Fibroblast of skin of right biceps (primary cell): ENCODE measurements at places on chromosomes 5 and 9.

GRCh38 chr5:7856855-7857254 lies 5.9 kb upstream of the CFAP90 start:
- DNase-seq: no peak

- no peak for DNase-seq
These were observed 1104.8 kb upstream of the C9orf72 start for GRCh38 chr9:28678097-28678496.

DNA sequence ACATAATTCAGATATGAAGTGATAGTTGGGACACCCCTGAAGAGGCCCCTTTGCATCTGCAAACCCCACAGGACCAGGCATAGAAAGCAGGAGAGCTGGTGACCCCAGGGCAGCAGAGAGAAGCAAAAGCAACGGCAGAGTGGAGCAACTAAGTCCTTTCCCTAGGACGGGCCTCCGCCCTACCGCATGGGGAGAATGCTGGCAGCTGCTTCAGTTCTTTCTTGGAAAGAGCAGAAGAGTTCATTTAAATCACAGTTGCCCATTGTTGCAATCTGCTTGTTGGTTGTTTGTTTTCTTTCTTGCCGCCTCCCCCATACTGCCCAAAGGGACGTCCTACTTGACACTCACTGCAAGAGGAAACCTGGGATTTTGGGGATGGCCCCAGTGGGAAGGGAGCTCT lies 126.2 kb downstream of the ADAMTS16 start:
- DNase-seq: no peak

- no peak for DNase-seq
These were observed 87.1 kb downstream of the MSX2 start for GRCh38 chr5:174811438-174811837.

- no peak for DNase-seq
These were observed 108.8 kb downstream of the SLC12A2 start for GRCh38 chr5:128192368-128192767.

DNA sequence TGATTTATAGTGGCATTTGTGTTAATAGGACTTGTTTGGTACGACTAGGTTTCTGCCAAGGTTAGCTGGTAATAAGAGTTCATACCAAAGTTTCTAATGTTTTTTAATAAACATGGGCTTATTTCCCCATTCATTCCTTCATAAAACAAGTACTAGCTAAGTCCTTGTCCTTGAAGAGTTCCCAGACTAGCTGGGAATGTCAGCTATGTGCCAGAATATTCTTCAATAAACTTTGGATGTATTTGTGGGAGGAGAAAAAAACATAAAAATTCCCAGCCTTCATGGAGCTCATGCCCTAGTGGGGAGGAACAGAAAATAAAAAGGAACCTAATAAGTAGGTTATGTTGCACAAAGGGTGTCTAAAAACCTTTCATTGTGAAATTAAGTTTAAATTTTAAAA lies 176.9 kb downstream of the DENND1A start:
- DNase-seq: peak; percentile 24

GRCh38 chr9:113581865-113582697 lies 118.6 kb downstream of the RGS3 start:
- DNase-seq: peak; percentile 35

DNA sequence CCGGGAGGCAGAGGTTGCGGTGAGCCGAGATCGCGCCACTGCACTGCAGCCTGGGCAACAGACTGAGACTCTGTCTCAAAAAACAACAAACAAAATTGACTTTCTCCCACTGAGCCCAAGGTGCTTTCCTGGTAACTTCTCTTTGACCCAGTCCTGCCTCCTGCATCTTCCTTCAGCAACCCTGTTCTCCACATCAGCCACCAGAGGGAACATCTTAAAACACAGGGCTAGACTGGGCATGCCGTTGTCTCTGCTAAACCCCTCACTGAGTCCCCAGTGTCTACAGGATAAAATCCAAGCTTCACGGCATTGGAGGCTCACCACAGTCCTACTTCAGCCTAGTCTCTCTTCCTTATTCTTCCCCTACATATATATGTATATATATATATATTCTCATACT lies 39.8 kb upstream of the KCNMB1 start:
- peak; percentile 17 for DNase-seq

DNA sequence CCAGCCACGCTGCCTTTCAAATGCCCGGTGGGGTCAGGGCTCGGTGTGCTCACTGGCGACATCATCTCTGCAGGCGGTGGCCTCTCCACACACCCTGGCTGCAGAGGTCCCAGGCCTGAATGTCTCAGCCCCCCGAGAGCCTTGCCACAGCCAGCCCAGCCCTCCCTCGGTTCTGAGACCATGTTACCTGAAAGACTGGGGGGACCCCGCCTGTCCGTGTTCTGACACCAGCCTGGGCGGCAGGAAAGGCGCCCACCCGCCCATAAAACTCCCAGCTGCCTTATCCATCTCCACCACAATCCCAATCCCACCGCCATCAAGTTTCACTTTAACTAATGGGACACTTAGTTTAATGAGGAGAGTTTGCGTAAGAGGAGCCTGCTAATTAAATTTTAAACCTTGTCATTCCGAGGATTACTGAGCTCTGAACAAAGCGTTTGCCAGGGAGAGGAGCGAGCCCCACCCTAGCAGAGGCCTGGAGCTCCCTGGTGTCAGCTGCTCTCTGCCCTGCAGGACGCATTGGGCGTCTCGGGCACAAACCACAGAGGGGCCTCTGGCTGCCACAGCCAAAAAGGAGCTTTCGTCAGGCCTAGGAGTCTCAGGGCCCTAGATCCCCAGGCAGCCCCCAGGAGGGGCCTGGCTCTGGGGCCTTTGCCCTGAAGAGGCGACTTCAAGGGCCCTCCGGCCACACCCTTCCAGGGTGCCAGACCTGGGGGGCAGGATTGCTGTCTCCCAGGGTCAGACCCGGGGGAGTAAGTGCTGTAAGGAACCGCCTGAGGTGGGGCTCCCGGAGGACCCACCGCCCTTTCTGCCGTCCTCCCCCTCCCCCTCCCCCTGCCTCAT lies 15.3 kb downstream of the LHX3 start:
- no peak for DNase-seq

DNA sequence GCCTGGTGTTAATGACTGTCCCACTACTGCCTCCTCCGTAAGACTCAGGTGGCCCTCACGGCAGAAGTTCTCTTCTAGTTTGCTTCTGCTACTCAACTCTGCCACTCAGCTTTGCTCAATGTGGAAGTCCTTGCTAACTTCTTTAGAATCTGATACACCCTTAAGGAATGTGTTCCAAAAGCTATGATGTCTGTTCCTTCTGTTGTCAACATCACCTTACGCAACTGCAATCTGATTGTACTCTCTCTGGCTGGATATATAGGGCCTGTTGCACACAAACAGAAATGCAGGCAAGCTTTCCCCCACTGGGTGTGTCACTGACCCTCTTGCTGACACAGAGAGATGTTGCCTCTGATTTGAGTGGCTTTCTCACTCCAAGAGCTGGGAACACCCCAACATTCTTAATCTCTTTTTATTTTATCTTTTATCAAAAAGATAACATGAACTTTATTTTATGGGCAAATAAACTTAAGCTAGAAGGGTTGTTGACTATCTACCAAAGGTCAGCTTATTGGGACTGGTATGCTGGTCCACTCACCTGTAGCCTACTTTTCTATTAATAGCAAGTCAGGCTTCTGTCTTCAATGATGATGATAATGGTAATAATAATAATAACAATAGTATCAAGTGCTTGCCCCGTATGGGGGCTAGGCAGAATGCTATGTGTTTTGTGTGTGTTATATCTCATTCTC lies 25.2 kb downstream of the TMEM252 start:
- peak; percentile 28 for DNase-seq

GRCh38 chr5:140664030-140664358 lies 710 bp upstream of the WDR55 start:
- no peak for DNase-seq

DNA sequence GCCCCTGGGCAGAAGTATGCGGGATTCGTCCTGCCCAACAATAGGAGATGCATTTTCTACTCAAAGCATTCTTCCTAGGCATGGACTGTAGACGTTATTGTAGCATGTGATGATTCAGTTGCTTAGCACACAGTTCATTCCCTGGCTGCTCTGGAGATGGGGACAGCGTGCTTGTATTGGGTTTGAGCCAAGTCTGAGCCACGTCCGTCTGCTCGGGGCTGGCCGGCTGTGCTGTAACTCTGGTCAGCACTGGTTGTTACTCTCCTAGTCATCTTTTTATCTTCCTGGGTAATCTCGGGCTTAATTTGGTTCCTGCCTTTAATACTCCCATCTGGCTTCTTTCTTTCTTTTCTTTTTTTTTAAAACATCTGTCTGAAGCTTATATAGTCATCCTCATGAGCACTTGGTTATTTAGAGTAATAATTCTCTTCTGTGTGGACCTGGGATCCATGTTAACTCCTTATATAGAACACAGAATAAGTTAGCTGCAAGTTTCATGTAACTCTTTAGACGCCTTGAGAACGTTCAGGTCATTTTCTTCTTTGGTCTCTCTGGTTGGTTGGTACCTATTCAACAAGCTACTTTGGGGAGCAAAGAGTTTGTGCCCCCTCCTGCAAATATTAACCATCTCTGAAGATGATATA lies 118.8 kb upstream of the RPS23 start:
- DNase-seq: peak; percentile 99
